Posterior cingulate gyrus (tissue), 11 donors: ENCODE measurements at places on chromosomes 3 and 15.

- no peak for DNase-seq
Measured at GRCh38 chr15:87263871-87264270, 992.7 kb downstream of the NTRK3 start.

GRCh38 chr3:39644176-39644575 is 165.2 kb upstream of the MYRIP start:
- DNase-seq = no peak

GRCh38 chr15:90451053-90451850 is 63.2 kb downstream of the IQGAP1 start:
- no peak for DNase-seq

- DNase-seq = no peak
Measured at GRCh38 chr15:87632364-87632763, 624.2 kb downstream of the NTRK3 start.

DNA sequence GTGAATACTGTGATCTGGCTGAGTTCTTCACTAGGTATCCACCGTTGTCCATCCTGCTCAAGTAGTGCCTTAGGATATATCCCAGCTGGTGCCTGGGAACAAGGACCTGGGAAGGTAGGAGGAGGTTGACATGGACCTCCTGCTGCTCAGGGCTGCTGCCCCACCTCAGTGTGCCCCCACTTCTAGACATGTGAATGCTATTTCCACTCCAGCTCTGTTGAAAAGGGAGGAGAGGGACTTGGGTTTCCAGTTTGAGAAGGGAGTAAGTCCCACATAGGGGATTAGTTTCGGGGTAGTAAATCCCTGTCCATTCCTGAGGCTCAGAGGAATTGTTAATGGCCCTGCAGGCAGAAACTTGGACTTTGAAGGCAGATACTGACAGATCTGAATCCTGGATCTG is 32.9 kb upstream of the ETV5 start:
- no peak for DNase-seq

DNA sequence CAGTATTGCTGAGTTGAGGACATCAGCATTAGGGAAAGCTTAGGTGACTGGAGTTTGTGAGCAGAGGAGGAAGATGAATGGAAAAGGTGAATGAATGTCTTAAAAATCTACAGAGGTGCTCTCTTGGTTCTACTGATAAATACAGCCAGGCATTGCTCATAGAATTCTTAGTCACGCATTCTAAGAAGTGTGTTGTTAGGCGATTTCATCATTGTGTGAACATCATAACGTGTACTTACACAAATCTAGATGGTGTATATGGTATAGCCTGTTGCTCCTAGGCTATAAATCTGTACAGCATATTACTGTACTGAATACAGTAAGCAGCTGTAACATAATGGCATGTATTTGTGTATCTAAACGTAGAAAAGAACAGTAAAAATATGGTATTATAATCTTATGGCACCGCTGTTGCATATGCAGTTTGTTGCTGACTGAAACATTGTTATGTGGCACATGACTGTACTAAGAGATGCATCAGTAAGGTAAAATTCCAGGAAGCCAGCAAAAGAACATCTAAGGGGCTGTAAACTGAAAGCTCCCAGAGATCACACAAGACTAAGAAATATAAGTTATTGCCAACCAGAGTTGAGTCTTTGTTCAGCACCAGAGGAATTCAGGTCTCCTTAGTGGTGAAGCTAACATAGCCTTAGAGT is 42.9 kb upstream of the ASB14 start:
- DNase-seq = no peak

GRCh38 chr15:57084192-57084591 is 165.7 kb downstream of the TCF12 start:
- DNase-seq = no peak
